ENCODE measurements at places on chromosomes 11 and 22. TPM values are rescaled to one million over a fixed set of nuclear protein-coding genes. Genes with fewer than 3 reads are reported as not detected.

DNA sequence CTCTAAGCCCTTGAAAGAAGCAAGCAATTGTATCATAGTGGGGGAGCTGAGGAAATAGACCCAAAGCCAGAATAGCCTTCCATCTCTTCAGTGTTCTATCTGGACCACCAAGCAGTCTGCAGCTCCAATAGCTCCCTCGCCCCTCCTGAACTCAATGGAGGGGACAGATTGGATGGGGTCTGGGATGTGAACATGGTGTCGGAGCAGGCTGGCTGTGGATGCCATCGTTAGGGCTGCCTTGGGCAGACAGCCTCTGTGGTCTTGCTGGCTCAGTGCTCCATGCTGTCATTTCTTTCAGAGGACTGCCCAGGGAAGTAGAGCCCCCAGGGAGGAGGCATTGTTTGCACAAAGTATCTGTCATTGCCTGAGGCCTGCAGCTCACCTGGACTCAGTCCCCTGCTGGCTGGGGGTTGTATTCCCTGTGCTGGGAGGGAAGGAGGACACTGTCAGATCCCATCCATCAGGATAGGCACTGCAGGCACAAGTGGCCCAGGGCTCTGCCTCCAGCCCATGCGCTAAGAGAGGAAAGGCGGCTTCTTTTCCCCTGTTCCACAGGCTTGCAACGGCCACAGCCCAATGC, 537.7 kb downstream of the BUD13 start:
- DNase-seq = no peak

Gene C11orf21
- total RNA-seq = 0.15 TPM

Gene SNX32
- total RNA-seq = 3.8 TPM

DNA sequence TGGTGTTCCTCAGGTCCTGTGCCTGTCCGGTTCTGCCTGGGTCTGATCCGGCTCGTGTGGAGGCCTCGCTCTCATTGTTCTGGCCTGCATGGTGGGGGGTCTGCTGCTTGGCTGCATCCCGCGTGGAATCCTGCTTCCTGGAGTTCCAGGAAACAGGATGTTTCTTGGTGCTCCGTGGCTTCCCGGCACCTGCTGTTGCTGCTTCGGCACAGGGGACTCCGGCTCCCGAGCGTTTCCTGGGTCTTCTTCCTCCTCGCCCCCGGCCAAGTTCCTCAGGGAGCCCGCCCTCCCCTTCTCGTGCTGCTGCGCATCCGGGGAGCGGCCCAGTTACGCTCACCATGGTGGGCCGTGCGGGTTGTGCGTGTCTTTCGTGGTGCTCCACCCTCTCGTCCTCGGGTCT, 29.9 kb downstream of the GLB1L2 start:
- no peak for DNase-seq

Gene CRACR2B
- total RNA-seq = 117 TPM

GRCh38 chr11:134906356-134906955, 494.4 kb upstream of the B3GAT1 start:
- no peak for DNase-seq

DNA sequence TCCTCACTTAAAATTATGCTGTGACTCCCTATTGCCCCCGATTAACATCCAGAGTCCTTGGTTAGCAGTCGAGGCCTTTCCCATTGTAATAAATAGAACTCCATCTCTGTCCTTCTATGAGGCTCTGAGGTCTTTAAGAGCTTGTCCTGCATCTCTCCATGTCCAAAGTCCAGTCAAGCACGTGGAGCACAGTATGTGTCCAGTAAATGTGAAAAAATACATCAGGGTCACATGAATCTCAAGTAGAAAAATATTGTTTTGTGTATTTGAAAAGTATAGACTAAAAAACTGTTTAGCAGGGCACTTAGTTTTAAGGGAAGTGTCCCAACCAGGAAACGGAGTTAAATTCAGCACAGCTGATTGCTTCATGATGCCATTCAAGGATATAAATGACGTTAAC, 298.8 kb upstream of the TENM4 start:
- no peak for DNase-seq

GRCh38 chr11:80502511-80502910, 1061.7 kb upstream of the TENM4 start:
- DNase-seq = no peak

DNA sequence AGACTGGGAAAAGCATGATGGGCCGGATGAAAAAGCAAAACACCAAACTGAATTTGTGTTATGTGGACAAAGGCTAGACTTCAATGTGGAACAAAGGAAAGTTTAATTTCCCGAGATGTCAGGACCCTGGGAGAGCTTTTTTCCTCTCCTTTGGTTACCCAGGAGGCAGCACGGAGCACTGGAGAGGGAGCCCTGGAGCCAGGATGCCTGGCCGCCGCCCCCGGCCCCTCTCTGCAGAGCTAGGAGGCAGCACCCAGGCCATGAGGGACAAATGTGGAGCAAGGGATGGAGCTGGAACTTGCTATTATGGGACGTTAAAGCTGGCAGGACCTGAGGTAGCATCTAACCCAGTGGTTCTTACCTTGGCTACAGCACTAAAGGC, 108.9 kb downstream of the MORC2 start:
- DNase-seq = no peak

DNA sequence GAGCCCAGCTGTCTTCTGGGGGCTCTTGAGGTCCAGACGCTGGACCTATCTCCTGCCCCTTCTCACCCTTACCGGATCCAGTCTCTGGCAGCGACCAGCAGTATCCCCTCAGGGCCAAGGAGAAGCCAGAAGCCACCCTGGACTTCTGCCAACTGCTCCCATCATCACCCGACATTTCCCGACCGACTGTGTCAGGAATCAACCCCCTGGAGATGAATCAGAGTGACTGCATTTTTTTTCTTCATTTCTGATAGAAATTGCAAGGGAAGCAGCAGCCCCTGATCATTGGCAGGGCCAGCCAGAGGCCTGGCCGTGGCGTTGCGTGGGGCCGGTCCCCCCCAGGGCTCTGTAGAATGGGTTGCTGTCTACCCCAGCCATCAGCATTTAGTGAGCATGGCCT, 5.2 kb upstream of the LIF start:
- DNase-seq = no peak

Gene C1QTNF5
- 6.9 TPM for total RNA-seq

DNA sequence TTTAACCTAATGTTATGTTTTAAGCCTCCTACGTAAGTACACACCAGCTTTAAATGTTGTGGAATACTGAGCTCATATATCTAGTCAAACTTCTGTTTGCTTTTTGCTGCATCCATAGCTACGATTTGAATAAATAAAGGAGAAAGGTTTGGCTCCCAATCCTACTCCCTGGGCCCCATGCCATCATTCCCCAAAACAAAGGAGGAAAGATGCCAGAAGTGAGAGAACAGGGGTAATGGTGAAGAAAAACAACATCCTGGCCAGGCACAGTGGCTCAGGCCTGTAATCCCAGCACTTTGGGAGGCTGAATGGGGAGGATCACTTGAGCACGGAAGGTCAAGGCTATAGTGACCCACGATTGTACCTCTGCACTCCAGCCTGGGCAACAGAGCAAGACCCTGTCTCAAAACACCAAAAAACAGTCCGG, 26.5 kb downstream of the SCGB1A1 start:
- DNase-seq = no peak

DNA sequence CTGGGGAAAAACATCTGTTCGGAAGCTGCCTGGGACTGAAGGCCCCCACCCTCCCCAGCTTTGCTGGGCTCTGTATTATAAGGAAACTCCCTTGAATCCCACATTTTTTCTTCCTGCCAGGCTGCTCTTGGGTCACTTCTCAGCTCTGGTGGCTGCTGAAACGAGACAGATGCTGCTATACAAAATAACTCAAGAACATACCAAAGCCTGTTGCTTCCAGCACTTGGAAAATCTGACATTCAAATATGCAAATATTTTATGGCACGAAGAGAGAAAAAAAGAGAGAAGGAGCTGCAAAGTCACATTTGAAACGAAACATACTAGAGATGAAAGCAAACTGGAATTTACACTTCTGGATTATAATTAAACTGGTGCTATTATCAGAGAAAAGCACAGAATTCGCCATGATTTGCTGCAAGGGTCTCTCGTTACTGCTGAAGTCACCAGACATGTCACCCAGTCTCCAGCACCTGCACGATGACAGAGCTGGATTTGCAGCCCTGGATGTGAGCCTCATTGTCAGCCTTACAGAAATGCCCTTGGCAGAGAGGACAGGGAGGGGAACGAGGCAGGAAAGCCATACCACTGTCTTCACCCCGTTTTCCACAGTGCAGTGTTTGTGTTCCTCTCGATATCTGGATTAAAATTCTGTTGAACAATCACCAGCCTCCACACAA, 47.9 kb upstream of the IGSF9B start:
- DNase-seq = no peak

GRCh38 chr11:121929581-121929980, 186.4 kb downstream of the BLID start:
- DNase-seq = peak; percentile 7

DNA sequence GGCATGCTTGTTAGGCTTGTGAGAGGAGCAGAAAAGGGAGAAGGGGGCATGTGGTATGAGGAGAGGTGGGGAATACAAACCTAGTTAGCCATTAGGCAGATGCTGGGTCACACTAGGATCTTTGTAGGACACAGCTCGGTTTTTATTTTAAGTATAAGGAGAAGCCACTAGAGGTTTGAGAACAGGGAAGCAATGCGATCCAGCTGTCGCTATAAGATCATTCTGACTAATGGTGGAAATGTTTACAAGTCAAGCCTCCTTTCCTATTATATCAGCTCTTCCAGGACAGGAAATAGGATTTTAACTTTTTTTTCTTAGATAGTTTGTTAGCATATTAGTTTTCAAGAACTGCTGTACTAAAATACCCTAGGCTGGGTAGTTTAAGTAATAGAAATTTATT, 609.9 kb downstream of the INSC start:
- DNase-seq = no peak

Gene GLYAT
- 0.14 TPM for total RNA-seq

DNA sequence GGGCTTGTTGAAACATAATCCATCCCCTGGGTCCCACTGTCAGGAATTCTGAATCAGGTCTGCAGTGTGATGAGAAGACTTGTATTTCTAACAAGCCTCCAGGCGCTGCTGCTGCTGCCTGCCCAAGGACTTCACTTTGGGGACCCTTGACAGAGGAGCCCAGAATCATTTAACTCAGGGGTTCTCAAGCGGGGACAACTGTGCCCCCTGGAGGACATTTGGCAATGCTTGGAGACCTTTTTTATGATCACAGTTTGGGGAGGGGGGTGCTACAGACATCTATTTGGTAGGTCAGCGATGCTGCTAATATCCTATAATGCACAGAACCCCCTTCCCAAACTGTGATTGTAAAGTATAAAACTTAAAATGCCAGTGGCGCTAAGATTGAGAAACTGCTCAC, 312.8 kb downstream of the OPCML start:
- DNase-seq = no peak

DNA sequence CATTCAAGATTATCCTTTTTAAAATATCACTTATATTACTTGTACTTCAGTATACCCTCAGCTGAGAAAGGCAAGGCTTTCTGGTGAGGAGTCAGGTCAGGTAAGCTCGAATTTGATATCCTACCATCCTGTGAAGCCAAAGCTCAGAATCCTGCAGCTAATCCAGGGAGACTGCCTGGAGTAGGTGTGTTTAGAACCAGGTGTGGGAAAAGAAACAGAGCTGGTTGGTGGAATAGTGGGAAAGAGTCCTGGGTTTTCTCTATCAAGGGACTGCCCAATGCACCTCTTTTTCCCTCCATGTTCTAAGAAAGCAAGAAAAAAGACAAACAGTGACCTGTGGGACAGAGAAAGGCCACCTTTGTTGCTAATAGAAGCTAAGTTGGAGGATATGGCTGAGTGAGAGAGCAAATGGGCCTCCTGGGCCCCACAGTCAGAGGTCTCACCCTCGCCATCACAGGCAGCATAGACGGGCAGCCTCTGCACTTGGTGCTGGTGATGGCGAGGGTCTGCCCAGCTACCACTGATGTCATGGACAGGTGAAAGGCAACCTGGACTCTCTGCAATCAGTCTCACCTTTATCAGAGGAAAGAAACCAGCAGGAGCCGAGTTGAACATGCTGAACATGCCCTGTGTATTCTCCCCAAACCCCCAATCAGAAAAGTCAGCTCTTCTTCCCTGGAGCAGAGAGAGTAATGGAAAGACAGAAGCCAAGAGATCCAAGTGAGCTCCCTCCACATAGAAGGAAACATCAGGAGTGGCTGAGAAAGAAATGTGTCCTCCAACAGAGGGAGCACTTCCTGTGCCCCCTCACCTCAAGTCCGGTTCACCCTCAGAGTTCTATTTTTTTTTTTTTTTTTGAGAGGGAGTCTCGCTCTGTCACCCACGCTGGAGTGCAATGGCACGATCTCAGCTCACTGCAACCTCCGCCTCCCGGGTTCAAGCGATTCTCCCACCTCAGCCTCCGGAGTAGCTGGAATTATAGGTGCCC, 491.3 kb downstream of the BUD13 start:
- DNase-seq = no peak

- peak; percentile 92 for DNase-seq
These were observed 75.8 kb upstream of the ZBED5 start for GRCh38 chr11:10933455-10934292.

GRCh38 chr11:118897721-118898310, 14.1 kb downstream of the CXCR5 start:
- no peak for DNase-seq

- no peak for DNase-seq
These were observed 69.2 kb downstream of the GDPD4 start for GRCh38 chr11:77232242-77232641.

Gene GGTLC3
- total RNA-seq = not detected

DNA sequence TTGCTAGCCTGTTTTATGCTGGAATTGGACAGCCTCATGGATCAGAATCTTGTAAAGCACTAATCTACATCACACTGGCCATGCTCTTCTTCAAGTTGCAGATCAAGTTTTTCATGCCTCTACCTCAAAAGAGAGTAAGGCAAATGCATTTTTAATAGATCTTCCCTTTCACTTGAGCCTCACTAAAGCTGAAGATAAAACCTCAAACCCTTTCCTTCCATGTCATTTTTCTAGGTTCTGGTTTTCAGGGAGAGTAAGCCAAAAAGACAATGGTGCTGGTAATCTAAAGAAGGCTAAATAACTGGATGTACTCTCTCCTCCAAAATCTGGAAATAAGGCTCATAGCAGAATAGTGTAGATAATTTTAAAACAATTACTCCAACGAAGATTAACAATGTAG, 28.3 kb downstream of the POU2AF1 start:
- no peak for DNase-seq

DNA sequence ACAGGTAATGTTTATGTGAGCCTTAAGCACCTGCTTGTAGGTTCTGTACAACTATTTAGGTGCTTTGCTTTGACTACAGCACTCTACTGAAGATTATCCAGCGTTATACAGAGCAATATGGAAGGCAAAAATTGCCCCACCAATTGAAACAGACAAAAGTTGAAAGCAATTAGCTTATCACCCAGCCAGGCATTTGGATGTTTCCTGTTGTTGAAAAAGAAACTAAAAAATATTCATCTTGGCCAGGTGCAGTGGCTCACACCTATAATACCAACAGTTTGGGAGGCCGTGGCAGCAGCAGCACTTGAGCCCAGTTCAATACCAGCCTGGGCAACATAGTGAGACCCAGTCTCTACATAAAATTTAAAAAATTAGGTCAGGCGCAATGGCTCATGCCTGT, 18.5 kb downstream of the ATL3 start:
- DNase-seq = no peak

GRCh38 chr22:43723816-43724215, 88.3 kb downstream of the EFCAB6 start:
- no peak for DNase-seq

GRCh38 chr22:39123751-39124581, 26.9 kb downstream of the APOBEC3H start:
- no peak for DNase-seq
